ENCODE measurements at places on chromosomes 4 and X. TPM values are rescaled to one million over a fixed set of nuclear protein-coding genes. Genes with fewer than 3 reads are reported as not detected.
A peak's percentile ranks its signal among the peaks of the same experiment; 100 is the strongest.

- no peak overlapping the region for H3K27ac ChIP-seq
- H3K4me1 ChIP-seq: no peaks in the 10 kb centered on the region
- no peaks in the 10 kb centered on the region for H3K36me3 ChIP-seq
- H3K27me3 ChIP-seq: no peaks in the 10 kb centered on the region
- DNase-seq: no peak
- no peak overlapping the region for H3K4me3 ChIP-seq
Measured at GRCh38 chrX:94051926-94052325, 377.9 kb downstream of the FAM133A start.

GRCh38 chrX:14209034-14209433 is 179.3 kb upstream of the GEMIN8 start:
- H3K4me1 ChIP-seq: no peaks in the 10 kb centered on the region
- H3K4me3 ChIP-seq: no peak overlapping the region
- H3K27me3 ChIP-seq: no peaks in the 10 kb centered on the region
- peak; percentile 31 for DNase-seq
- no peaks in the 10 kb centered on the region for H3K36me3 ChIP-seq
- no peak overlapping the region for H3K27ac ChIP-seq

DNA sequence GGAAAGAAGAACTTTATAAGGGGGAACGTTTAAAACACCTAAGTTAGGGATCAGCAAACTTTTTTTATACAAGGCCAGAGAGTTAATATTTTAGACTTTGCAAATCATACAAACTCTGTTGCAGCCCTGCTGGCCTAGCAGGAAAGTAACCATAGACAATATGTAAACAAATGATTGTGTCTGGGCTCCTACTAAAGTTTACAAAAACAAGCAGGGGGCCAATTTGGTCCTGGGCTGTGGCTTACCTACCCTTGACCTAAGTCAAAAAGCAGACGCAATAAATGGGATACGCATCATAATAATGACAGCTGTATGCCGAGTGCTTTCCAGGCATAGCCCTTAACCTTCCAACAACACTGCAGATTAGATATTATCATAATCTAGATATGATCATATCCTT is 4.9 kb downstream of the TASL start:
- H3K4me1 ChIP-seq: no peaks in the 10 kb centered on the region
- no peak overlapping the region for H3K4me3 ChIP-seq
- H3K27me3 ChIP-seq: no peaks in the 10 kb centered on the region
- H3K27ac ChIP-seq: no peak overlapping the region
- H3K36me3 ChIP-seq: no peaks in the 10 kb centered on the region

- no peak overlapping the region for H3K4me3 ChIP-seq
- no peaks in the 10 kb centered on the region for H3K27me3 ChIP-seq
- no peaks in the 10 kb centered on the region for H3K4me1 ChIP-seq
- H3K27ac ChIP-seq: no peak overlapping the region
Measured at GRCh38 chrX:144730471-144730870, 516.8 kb upstream of the SPANXN1 start.

DNA sequence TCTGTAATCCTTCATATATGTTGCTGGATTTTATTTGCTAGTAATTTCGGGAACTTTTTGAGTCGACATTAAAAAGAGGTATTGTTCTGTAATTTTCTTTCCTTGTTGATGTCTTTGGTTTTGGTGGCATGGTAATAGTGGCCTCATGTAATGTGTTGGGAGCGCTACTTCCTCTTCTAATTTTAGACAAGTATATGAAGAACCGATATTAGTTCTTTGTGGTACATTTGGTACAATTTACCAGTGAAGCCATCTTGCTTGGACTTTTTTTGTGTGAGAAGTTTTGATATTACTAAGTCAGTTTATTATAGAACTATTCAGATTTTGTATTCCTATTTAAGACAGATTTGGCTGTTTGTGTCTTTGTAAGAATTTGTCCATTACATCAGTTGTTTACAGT is 669.2 kb upstream of the AADAT start:
- H3K4me1 ChIP-seq: no peaks in the 10 kb centered on the region
- no peaks in the 10 kb centered on the region for H3K36me3 ChIP-seq
- no peak overlapping the region for H3K4me3 ChIP-seq
- H3K27me3 ChIP-seq: no peaks in the 10 kb centered on the region

- H3K27ac ChIP-seq: no peak overlapping the region
- no peak overlapping the region for H3K4me3 ChIP-seq
- DNase-seq: no peak
- no peaks in the 10 kb centered on the region for H3K27me3 ChIP-seq
- H3K4me1 ChIP-seq: no peaks in the 10 kb centered on the region
- H3K36me3 ChIP-seq: no peaks in the 10 kb centered on the region
Measured at GRCh38 chrX:10486373-10486772, 134.0 kb downstream of the MID1 start.

DNA sequence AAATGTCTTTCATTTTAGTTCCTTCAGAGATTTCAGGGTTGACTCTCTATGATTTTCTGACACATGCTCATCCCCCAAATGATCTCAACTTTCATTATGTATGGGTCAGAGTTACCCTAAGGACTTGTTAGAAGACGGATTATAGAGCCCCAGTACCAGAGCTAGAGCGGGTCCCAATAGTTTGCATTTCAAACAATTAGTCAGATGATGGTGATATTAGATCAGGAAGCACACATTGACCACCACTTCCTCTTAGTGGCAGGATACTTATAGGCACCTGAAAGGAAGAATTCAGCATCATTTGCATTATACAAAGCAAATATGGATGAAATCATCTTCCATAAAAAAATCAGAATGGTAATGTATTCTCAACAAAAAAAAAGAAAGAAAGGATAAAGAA is 106.1 kb downstream of the GALNTL6 start:
- H3K36me3 ChIP-seq: no peaks in the 10 kb centered on the region
- no peak overlapping the region for H3K4me3 ChIP-seq
- H3K27ac ChIP-seq: no peak overlapping the region
- DNase-seq: no peak
- no peaks in the 10 kb centered on the region for H3K27me3 ChIP-seq

GRCh38 chr4:107801766-107802211 is 22.9 kb upstream of the SGMS2 start:
- no peaks in the 10 kb centered on the region for H3K36me3 ChIP-seq
- no peaks in the 10 kb centered on the region for H3K27me3 ChIP-seq
- DNase-seq: no peak

GRCh38 chrX:29241809-29242208 is 654.6 kb downstream of the IL1RAPL1 start:
- H3K27ac ChIP-seq: no peak overlapping the region
- no peaks in the 10 kb centered on the region for H3K36me3 ChIP-seq
- H3K4me3 ChIP-seq: no peak overlapping the region
- no peaks in the 10 kb centered on the region for H3K4me1 ChIP-seq
- no peaks in the 10 kb centered on the region for H3K27me3 ChIP-seq

- no peak overlapping the region for H3K4me3 ChIP-seq
- no peak overlapping the region for H3K27ac ChIP-seq
- peaks cover 99% of the 10 kb centered on the region for H3K36me3 ChIP-seq
- no peaks in the 10 kb centered on the region for H3K4me1 ChIP-seq
- no peak for DNase-seq
Measured at GRCh38 chr4:7768736-7769135, 170.9 kb downstream of the AFAP1 start.

DNA sequence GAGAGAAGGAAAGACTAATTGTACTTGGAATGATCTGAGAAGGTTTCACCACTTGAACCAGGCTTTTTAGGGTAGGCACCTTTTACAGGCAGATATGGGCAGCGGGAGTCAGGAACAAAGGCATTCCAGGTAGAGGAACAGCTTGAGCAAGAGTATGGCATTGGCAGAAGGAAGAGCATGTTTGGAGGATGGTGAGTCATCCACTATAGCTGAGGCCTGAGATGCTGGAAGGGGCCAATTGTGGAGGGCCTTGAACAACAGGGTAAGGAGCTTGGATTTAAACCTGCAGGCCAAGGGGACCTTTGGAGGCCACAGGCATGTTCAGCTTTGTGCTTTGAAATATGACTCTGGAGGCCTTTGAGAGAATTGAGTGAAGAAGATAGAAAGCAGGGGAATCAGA is 32.2 kb downstream of the PFKFB1 start:
- no peaks in the 10 kb centered on the region for H3K36me3 ChIP-seq
- no peaks in the 10 kb centered on the region for H3K4me1 ChIP-seq
- no peak for DNase-seq
- H3K27me3 ChIP-seq: no peaks in the 10 kb centered on the region
- no peak overlapping the region for H3K4me3 ChIP-seq
- no peak overlapping the region for H3K27ac ChIP-seq

GRCh38 chr4:45701621-45702020 is 422.2 kb downstream of the GABRG1 start:
- no peaks in the 10 kb centered on the region for H3K4me1 ChIP-seq
- H3K36me3 ChIP-seq: no peaks in the 10 kb centered on the region
- no peak for DNase-seq
- H3K27ac ChIP-seq: no peak overlapping the region
- no peaks in the 10 kb centered on the region for H3K27me3 ChIP-seq

GRCh38 chr4:76955182-76955581 is 5.6 kb downstream of the SEPTIN11 start:
- DNase-seq: no peak
- no peak overlapping the region for H3K4me3 ChIP-seq
- H3K27ac ChIP-seq: no peak overlapping the region

- H3K4me1 ChIP-seq: no peaks in the 10 kb centered on the region
- no peaks in the 10 kb centered on the region for H3K36me3 ChIP-seq
- no peak for DNase-seq
- no peaks in the 10 kb centered on the region for H3K27me3 ChIP-seq
- H3K4me3 ChIP-seq: no peak overlapping the region
Measured at GRCh38 chr4:187075514-187075913, 351.9 kb upstream of the FAT1 start.

GRCh38 chr4:1571165-1572009 is 112.7 kb downstream of the FAM53A start:
- peaks cover 39% of the 10 kb centered on the region for H3K27me3 ChIP-seq
- DNase-seq: no peak
- no peak overlapping the region for H3K27ac ChIP-seq
- no peaks in the 10 kb centered on the region for H3K4me1 ChIP-seq

DNA sequence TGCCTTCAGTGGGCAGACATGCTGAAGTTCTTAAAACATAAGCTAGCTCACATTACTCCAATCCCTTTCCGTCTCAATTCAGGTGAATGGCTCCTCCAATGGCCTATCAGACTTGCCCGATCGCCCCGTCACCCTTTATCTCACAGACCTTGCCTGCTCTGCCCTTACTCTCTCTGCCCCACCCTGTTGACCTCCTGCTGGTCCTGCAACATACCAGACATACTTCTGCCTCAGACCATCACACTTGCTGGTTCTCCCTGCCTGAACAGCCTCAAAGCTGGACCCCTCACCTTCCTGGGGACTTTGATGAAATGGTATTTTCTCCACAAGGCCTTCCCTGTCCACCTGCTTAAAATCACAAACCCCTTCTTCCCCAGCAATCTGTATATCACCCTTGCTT is 340.1 kb upstream of the NR3C2 start:
- H3K4me1 ChIP-seq: no peaks in the 10 kb centered on the region
- DNase-seq: peak; percentile 15
- H3K4me3 ChIP-seq: no peak overlapping the region
- no peaks in the 10 kb centered on the region for H3K36me3 ChIP-seq
- H3K27ac ChIP-seq: no peak overlapping the region

GRCh38 chr4:158461336-158461735 is 60.3 kb upstream of the RXFP1 start:
- no peak overlapping the region for H3K4me3 ChIP-seq
- H3K27ac ChIP-seq: no peak overlapping the region
- no peak for DNase-seq

DNA sequence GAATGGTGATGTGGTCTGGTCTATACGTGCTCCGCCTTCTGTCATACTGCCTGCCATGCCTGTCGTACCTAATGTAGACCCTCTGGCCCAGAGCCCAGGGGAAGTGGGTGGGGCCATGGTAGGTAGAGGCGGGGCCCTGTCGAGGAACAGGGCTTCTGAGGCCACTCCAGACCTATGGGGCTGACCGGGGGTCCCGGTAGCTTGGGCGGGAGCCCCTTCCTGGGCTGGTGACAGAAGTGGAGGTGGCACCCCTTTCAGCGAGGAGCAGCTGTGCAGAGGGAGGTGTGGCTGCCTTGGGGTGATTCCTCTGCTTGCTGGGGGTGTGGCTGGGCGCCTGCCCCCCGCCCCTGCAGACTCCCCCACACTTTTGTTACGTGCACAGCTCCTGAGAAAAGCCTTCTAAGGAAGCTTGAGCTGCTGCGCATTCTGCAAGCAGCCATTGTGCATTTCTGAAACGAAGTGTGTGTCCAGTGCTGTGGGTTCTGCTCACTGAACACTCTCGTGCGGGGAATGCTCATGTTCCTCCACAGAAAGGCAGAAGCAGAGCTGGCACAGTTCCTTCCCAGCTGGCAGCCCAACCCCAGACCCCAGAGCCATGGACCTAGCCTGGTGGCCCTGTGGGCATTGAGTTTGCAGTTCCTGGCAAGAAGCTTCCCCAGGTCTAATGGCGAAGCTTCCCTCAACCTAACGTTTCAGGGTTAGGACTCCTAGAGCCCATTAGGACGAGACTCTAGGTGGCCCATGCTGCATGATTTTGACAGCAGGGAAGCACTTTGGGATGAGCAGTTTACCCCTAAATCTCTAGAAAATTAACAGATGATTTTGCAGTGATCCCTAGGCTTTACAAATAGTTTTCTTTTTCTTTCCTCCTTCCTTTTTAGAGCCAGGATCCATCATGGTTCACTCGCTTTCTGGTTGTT is 72.7 kb upstream of the HGFAC start:
- H3K4me1 ChIP-seq: peaks cover 33% of the 10 kb centered on the region
- DNase-seq: no peak
- H3K27me3 ChIP-seq: no peaks in the 10 kb centered on the region
- no peaks in the 10 kb centered on the region for H3K36me3 ChIP-seq
- H3K4me3 ChIP-seq: no peak overlapping the region
- H3K27ac ChIP-seq: no peak overlapping the region

The TMPRSS11B gene
- total RNA-seq: 1.5 TPM

The CPLX1 gene
- not detected for total RNA-seq

The SPON2 gene
- total RNA-seq: 65.2 TPM

The DYNLT3 gene
- total RNA-seq: 8.2 TPM

The KCND1 gene
- total RNA-seq: not detected

The CBLL2 gene
- total RNA-seq: not detected

The LONRF3 gene
- total RNA-seq: 1.2 TPM

The ARX gene
- 0.58 TPM for total RNA-seq

The XKRX gene
- 0.92 TPM for total RNA-seq

The MAGEC1 gene
- not detected for total RNA-seq

The RPS6KA6 gene
- total RNA-seq: 0.89 TPM

The BMP3 gene
- total RNA-seq: 36.9 TPM

All from stomach (tissue), 19 donors.